ENCODE measurements at places on chromosomes 5 and 9.
A peak's percentile ranks its signal among the peaks of the same experiment; 100 is the strongest.

DNA sequence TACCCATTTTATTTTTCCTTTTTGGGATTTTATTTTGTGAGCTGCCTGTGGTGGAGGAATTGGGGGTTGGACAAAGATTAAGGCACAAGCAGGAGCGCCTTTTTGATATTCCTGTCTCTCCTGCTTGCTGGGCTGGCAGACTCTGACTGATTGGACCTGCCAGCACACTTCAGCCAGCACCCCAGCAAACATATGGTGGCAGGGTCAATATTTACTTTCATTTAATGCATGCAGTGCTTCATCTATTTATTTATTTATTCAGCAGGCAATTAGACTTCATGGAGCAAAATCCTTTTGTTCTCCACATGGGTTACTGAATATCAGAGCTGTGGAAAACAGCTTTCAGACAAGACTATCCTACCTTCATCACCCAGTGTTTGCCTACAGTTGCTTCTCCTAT, 48.4 kb upstream of the EPB41L4A start:
- no peak for DNase-seq

DNA sequence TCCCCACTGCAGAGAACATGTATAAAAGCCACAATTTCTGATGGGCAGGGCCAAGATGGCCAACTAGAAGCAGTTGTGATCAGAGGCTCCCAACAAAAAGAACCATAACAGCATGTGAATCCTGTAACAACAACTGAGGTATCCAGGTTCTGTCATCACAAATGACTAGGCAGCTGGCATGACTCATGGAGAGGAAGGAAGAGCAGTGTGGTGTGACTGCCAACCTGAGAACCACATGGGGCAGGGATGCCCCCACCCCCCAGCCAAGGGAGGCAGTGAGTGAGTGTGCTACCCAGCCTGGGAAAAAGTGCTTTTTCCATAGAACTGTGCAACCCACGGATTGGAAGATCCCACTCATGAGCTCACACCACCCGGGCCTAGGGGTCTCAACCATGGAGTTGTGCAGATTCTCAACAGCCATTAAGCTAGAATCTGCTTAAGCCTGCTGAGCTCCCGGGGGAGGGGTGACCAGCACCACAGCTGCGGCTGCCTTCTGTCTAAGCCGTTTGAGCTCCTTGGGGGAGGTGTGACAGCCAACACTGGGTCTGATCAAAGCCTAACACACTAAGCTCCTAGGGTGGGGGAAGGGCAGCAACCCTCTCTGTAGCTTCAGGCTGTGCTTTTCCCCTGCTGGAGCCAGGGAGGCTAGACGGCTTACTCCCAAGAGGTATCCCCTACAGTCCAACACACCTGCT, 80.1 kb upstream of the DMAC1 start:
- no peak for DNase-seq

DNA sequence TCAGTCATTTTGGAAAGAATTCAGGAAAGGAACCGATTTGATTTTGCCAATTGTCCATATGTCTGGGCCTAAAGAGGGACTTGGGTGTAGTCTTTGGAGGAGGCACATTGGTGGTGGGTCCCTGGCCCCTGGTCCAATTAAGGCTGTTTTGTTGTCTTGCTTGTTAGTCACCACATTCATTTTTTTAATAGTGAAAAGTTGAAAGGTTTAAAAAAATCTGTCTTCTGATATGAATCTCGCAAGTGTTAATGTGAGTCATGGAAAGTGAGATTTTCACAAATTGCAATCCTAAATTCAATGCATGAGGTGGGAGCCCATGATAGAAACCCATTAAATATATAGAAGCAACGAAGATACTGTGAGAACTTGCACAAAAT, 165.9 kb upstream of the OTULINL start:
- no peak for DNase-seq

- DNase-seq, result no peak
Measured at GRCh38 chr9:69474821-69475220, 149.8 kb downstream of the ENTREP1 start.

GRCh38 chr9:106697750-106698502, 165.0 kb upstream of the ZNF462 start:
- DNase-seq, result peak; percentile 47

DNA sequence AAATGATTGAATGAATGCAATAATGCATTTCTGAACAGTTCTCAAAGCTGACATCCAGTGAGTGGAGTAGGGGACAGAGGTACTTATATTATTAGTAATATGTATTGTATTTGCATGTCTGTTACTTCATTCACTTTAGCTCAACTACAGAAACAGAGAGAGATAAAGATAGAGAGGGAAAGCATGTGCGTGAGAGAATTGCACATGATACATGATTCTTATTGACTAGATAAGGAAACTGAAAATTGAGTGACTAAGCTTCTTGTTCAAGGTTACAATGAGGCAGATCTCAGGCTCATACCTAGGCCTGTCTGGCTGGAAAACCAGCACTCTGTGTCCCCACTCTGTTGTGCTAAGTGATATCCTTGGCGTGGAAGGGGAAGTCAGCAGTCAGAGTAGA, 337.7 kb upstream of the KLF4 start:
- DNase-seq, result no peak

DNA sequence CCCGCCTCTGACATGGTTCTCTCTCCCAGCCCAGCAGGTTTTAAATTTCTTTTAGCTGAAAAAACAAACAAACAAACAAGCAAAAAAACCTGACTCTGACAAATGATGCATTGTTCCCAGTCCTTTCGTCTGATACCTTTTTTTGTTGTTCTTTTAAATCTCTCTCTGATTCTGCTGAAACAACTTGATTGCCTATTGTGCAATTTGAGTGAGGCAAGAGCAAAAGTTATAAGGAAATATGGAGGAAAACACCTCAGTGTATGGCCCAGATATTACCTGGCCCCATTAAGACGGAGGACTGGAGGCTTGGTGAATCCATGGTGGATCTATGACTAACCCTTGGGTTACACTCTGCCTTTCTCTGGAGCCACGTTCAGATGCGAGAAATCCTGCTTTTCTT, 164.0 kb downstream of the MELK start:
- no peak for DNase-seq

DNA sequence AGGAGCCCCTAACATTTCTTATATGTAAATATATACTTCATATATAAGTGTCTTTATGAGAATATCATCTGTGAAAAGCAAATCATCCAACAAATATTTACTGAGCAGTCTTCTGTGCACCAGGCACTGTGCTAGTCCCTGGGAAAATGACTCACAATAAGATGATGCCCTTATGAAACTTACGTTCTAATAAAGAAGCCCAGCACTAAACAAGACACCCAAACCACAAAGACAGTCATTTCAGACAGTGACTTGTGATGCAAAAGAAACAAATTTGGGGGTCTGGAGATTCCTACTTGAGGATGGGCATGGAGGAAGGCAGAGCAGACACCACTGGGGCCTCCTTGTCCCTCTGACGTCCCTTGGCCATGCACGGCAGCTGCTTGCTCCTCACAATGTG, 30.6 kb upstream of the PPP1R2B start:
- DNase-seq, result no peak
